Right ventricle myocardium inferior (tissue), 1 donor: ENCODE measurements at places on chromosomes 7 and 10. TPM values are rescaled to one million over a fixed set of nuclear protein-coding genes. Genes with fewer than 3 reads are reported as not detected.

Gene ENTPD1
- 6.3 TPM for total RNA-seq

Gene NYAP1
- 0.54 TPM for total RNA-seq

DNA sequence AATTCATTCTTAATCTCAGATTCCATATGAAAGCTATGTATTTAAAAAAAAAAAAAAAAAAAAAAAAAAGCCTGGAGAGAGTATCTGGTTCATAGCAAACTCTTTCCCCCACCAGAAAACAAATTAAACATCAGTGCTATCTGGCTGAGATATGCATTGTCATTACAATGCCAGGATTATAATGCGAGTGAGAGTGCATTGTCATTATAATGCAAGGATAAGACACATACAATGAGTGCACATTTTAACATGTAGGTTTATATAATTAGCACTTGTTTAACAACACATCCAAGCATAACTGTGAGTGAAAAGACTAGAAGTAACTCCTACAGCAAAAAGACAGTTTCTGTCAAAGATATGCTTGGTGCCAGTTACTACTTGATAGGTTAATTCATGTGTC, 48.1 kb downstream of the ITPRID1 start:
- DNase-seq = no peak

- no peak for DNase-seq
Observed at GRCh38 chr7:99027841-99028240, 116.1 kb downstream of the SMURF1 start.

GRCh38 chr10:30977385-30977784, 54.3 kb downstream of the ZNF438 start:
- DNase-seq = no peak

DNA sequence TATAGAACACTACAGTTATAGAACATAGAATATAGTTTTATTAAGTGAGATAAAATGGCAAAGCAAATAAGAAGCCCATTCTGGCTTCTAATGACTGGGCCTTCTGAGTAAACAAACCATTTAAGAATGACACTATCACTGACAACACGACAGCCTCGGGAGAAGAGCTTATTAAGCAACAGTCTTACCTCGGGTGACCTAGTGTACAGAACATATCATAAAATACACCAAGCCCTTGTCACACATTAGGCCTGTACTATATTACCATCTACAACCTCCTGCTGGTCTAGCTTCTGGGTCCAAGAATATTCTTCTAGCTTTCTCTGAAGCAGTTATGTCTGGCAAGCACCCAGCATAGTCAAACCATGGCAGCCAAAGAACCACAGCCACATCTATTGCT, 32.0 kb downstream of the CCDC186 start:
- DNase-seq = no peak

DNA sequence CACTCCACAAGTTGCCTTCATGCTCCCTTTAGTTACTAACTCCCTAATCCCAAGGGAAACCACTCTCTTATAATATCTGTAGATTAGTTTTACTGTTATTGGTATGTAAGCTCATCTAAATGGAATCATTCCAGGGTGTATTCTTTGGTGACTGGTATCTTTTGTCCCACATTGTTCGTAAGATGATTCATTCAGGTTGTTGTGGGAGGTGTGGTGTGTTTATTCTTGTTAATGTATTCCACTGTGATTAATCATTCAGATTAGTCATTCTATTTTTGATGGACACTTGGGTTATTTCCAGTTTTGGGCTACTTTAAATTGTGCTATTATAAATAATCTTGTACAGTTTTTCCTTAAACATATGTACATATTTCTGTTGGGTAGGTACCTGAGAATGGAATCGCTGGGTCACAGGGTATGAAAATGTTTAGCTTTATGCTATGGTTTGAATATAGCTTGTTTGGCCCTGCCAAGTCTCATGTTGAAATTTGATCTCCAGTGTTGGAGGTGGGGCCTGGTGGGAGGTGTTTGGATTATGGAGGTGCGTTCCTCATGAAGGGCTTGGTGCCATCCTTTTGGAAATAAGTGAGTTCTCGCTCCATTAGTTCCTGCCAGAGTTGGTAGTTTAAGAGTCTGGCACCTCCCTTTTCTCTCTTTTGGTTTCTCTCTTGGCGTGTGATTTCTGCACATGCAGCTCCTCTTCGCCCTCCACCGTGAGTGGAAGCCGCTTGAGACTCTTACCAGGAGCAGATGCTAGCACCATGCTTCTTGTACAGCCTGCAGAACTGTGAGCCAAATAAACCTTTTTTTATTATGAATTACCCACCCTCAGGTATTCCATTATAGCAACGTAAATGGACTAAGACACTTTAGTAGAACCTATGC, 13.8 kb downstream of the BTRC start:
- no peak for DNase-seq

- DNase-seq = no peak
Observed at GRCh38 chr7:85004402-85004801, 182.5 kb downstream of the SEMA3D start.

DNA sequence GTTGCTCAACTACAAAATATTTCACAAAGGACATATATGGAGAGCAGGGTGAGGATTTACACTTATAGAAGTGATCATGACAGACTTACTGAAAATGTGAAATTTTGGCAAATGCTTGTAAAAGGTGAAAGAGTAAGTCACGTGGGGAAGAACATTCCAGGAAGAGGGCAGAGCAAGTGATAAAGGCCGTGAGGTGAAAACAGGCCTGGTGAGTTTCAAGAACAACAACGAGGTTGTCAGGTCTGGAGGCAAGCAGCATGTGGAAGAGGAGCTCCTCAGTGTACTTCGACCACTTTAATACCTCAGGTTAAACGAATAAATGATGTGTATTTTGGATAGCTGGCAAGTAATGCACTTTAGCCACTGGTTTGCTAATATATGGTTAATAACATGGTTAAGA, 706.7 kb downstream of the PCDH15 start:
- no peak for DNase-seq

DNA sequence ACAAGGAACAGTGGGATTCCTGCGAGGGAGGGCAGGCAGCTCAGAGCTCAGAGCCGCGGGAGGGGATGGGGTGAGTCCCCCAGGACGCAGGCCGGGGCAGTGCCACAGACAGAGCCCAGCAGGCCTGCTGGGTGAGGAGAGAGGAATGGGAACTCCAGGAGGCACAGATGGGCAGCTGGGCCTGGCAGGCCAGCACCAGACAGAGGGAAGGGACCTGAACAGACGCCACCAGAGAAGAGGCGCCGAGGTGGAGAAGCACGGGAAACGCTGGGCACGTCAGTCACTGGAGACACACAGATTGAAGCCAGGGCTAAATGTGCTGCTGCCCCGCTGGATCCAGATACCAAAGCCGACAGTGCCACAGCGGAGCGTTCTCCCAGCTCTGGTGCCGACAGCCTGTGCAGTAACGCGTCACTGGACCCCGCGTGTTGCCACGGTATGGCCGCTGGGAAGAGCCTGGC, 225.8 kb downstream of the MAD1L1 start:
- peak; percentile 67 for DNase-seq

DNA sequence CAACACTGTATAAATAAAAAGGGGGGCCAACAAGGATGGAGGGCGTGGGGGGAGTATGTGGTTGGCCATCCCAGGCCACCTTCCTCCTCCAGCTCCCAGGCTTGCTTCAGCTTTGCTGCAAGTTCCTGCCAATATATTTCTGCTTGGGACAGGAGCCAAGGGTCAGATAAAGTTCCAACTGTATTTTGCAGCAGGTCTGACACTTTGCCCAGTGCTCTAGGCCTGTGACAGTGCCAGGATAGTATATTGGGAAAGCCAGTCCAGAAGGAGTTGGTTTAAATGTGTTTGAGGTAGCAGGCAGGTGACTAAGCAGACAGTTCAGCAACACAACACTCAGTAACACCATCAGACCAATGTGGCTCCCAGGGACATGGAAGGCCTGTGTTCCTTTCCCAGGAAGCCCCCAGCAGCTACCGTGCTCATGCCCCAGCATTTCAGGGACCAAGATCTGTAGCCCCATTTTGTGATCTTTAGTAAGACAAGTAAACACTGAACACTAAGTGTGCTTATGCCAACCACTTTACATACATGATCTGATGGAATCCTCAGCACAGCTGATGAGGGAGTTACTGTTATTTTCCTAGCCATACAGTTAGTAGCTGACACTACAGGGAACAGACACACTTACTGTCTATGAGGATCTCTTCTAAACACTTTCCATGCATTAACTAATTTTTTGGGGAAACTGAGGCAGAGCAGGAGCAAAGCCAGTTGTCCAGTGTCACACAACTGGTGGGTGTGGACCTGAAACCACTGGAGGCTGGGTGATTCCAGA, 38.9 kb downstream of the DNAJB12 start:
- DNase-seq = peak; percentile 80

- DNase-seq = no peak
Observed at GRCh38 chr10:62618576-62619412, 185.7 kb upstream of the ADO start.
